ENCODE measurements at places on chromosomes 16 and 17.

GRCh38 chr17:17819561-17819995, 17.2 kb downstream of the SREBF1 start:
- DNase-seq, result peak; percentile 97

GRCh38 chr16:29303520-29303919, 103.0 kb downstream of the NPIPB11 start:
- DNase-seq, result no peak

DNA sequence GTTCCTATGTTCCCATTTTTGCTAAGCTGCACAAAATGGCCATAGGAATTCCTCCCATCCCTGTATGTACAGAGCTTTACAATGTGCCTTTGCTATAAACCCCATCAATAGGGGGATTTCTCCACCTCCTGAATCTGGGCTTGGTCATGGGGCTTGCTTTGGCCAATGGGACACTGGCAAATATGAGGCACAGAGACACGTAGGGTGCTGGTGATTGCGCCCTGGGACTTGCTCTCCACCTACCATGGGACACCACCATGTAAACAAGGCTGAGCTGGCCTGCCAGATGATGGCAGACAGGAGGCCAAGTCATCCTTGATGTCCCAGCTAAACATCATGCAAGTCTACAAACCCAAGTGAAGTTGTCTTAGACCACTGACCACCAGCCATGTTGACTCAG, 15.3 kb upstream of the ALDH3A1 start:
- DNase-seq, result no peak

- no peak for DNase-seq
Measured at GRCh38 chr16:65038100-65038499, 83.8 kb downstream of the CDH11 start.

- no peak for DNase-seq
Measured at GRCh38 chr16:86955136-86955855, 361.9 kb downstream of the C16orf95 start.

- no peak for DNase-seq
Measured at GRCh38 chr16:31332544-31332943, 22.4 kb upstream of the ITGAX start.

GRCh38 chr16:85309656-85310587, 197.7 kb upstream of the CIBAR2 start:
- no peak for DNase-seq

- DNase-seq, result peak; percentile 91
Measured at GRCh38 chr16:71367241-71367976, 8.9 kb downstream of the CALB2 start.
